ENCODE measurements at places on chromosomes 7 and 10.

- DNase-seq = no peak
These were observed 4.4 kb upstream of the SNX13 start for GRCh38 chr7:17944720-17945119.

DNA sequence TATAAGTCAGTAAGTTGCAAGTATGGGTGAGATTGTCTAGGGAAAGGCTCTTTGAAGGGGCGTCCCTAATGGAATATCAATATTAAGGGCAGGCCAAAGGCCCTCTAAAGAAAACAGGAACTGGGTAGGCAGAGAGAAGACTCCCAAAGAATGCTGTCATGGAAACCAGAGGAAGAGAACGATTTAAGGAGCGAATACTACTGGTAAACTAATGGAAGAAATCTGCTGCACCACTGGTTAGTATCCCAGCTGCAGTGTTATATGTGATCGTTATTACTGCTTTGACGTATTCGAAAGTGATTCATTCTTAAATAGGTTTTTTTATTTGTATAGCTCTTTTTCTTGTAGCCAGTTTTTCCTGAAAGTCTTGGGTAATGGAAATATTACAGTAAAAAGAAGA is 1.3 kb downstream of the CASP2 start:
- DNase-seq = no peak

- DNase-seq = no peak
These were observed 24.9 kb upstream of the SFRP5 start for GRCh38 chr10:97796651-97797050.

GRCh38 chr7:81973117-81973516 is 203.3 kb upstream of the HGF start:
- DNase-seq = no peak

- DNase-seq = no peak
These were observed 38.6 kb upstream of the ACSL5 start for GRCh38 chr10:112335111-112335867.

- DNase-seq = no peak
These were observed 719.1 kb downstream of the AUTS2 start for GRCh38 chr7:70317356-70317755.

DNA sequence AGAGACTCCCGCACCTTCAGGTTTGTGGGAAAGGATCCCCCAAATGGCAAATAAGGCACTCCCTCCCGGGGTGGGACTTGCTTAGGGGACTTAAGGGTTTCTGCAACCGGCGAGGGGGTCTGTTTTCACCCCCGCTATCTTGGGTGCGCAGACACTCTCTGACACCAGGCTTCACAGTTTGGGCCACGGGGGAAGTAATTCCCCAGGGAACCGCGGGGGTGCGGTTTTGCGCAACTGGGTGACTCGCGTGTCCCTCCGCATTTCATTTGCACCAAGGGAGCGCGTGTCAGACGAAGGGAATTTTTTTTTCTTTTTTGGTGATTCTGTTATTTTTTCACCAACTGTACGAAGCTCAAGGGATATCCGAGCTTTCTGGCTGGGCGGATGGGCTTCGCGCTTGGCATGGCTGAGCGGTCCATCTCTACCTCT is 1.7 kb downstream of the GRM8 start:
- no peak for DNase-seq

Data from NCI-H187 (cell line).